ENCODE measurements at places on chromosomes 2 and 18. TPM values are rescaled to one million over a fixed set of nuclear protein-coding genes. Genes with fewer than 3 reads are reported as not detected.

PIEZO2 gene
- total RNA-seq, result 7.0 TPM

TXNDC2 gene
- total RNA-seq, result not detected

ZNF804A gene
- 0.46 TPM for total RNA-seq

BIRC6 gene
- total RNA-seq, result 126 TPM

LGALSL gene
- total RNA-seq, result 12.1 TPM

SIGLEC15 gene
- total RNA-seq, result 0.59 TPM

CXCR1 gene
- total RNA-seq, result 3.7 TPM
